ENCODE measurements at places on chromosomes 1 and 21.

DNA sequence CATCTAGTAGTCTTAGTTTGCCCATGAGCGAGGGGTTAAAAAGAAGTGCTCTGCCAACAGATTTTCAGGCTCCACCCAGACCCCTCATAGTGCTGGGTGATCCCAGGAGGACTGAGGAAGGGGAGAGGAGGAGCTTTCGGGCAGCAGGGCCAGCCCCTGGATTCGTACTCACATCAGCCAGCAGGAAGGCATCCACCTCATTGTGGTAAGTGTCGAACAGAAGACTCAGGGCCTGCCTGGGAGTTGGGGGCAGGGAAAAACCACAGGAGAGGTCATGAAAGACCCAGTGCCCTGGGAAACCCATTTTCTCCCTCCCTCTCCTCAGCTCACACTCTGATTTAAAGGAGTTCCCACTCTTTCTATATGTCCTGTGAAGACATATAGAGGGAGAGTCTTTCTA lies 34.9 kb downstream of the PIK3C2B start:
- no peak for DNase-seq

- DNase-seq = no peak
Measured at GRCh38 chr1:71788113-71788512, 494.2 kb downstream of the NEGR1 start.

GRCh38 chr21:24895885-24896734 lies 711.2 kb downstream of the MRPL39 start:
- DNase-seq = peak; percentile 13

DNA sequence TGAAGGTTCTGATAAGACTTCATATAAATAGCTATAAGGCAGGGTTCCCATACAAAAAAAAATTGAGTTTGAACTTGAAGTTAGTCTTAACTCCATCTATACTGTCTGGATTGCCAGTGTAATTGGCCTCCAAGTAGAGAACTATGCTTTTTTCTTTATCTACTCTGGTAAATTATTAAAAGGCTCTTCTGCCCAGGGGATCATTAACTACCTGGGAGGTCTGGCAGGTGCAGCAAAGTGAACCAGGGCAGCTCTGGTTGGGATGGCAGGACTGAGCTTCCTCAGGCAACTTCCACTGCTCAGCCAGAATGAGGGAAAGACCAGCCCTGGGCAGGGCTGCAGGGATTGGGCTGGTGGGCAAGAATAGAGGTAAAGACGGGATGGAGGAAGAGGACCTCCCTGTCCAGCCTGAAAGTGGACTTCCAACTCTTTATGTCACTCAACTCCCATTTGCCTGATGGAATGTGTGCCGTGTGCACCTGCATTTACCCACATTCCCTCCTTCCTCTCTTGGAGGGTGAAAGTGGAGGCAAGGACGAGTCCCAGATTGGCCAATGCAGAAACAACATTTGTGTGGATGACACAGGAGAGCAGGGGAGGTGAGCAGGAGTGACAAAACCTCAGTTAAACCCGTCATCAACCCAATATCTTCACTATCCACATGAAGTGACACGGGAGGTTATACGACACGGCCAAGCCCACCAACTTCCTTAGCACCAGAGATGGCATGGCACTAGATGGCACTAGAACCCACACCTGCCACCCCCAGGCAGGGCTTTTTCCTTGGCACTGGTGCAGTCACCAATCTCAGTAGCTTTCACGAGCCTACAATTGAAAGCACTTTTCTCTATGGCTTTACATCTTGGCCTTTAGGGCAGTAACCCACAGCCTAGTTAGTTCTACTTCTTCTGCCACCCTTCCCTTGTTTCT lies 25.2 kb downstream of the CCN1 start:
- no peak for DNase-seq

DNA sequence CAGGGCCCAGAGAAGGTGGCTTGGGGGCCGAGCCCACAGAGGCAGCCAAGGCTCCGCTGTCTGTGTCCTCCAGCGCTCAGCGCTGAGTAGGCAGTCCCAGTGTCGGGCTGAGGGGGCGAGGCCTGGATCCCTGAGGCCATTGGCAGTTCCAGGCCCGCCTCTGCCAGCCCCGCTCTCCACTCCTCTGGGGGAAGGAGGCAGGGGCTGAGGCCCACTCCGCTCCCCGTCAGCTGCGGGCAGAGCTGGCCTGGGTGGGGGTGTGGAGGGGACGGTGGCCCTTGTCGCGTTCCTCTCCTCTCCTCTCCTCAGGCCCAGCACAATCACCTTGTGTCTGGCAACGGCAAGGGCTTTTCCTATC lies 132.8 kb downstream of the CASZ1 start:
- DNase-seq = peak; percentile 83

GRCh38 chr1:31798433-31799195 lies 17.2 kb downstream of the SPOCD1 start:
- no peak for DNase-seq

- DNase-seq = peak; percentile 53
Measured at GRCh38 chr1:112673592-112674439, 643 bp upstream of the MOV10 start.

GRCh38 chr1:44283524-44284173 lies 70.4 kb downstream of the DMAP1 start:
- DNase-seq = no peak

GRCh38 chr1:224387943-224388342 lies 31.3 kb downstream of the CNIH4 start:
- DNase-seq = no peak

GRCh38 chr21:25458484-25458883 lies 148.8 kb downstream of the MRPL39 start:
- no peak for DNase-seq

- DNase-seq = no peak
Measured at GRCh38 chr1:208351838-208352237, 107.7 kb upstream of the PLXNA2 start.

DNA sequence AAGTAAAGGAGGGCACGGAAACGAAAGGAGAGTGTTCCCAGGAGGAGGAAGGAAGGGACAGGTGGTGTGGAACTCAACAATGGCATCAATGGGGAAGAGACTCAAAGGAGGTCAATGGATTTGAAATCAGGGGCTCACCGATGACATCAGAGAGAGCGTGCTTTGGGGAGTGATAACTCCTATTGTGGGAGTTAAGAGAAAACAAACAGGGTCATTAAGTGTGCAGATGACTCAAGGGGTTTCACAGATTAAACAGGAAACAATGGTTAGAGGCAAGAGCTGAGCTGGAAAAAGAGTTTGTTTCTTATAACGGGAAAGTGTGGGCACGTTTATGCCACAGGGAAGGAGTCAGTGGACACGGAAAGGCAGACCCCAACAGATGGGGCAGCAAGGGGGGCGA lies 629.1 kb downstream of the SMYD3 start:
- no peak for DNase-seq

DNA sequence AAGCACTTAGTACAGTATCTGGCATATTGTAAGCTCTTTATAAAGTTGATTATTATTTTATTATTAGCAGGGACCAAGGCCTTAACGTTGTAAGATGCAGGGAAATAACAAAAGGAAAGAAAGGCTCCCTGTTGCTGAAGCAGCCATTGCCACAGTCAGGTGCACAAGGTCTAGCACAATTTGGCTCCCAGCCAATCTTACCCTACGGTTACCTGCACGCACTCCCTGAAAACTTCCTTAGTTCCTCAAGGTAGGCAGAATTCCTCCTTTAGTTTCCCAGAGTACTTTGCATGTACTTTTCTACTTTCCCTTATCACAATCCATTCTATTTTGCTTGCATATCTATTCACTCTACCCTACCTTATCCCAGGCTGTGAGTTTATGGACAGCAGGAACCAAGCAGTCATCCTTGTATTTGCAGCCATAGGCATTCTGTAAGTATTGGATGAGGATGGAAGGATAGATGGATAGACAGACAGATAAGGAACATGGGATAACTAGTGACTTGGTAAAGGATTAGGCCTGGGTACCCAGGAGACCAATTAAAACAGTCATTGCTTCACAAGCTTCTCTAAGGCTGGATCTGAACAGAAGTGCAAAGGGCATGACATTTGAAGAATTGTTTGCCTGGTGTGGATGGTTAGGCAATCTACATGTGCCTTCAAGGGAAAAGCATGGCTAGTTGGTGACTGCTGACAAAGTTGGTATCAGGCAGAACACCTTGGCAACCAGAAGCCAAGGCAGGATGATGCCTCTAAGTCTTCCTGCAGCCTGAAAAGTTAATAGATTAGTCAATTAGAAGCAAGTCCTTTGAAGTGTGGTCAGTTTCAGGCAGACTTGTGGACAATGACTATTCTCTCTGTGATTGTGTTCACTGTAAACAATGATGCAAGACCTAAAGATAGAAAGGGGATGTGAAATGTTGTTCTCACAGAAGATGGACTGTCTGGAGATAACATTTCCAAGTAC lies 20.8 kb upstream of the JAK1 start:
- DNase-seq = no peak

DNA sequence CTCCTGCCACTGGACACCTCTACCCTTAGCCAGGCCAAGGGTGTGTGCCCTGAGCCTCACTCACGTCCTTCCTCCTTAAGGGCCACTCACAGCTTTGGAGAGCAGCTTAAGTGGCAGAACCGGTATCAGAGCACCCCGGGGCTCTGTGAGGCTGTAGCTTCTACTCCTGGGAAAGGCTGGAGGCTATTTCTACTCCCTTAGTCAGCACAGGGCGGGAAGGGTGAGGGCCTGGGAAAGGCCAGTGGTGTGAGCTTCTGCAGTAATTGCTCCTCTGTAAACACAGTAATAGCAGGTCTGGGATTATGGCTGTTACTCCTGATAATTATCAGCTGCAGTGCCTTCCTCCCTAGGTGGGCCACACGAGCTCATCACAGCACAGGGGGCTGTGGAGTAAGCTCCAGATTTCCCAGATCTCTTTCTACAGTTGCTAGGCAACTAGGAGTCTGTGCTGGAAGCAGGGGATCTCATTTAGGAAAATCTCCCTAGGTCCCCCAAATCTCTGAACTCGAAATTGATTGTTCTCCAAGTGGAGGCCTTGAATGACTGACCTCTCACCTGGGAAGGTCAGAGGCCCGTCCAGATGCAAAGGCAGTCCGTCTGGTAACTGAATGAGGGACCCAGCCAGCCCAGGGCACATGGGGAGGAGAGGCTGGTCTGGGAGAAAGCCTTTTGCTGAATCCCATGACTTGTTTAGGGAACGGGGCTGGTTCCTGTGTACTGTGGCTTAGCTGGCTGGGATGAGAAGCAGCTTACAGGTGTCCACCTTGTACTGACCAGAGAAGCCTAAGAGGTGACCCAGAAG lies 29.3 kb downstream of the IER5 start:
- DNase-seq = no peak

- DNase-seq = no peak
Measured at GRCh38 chr1:81717230-81717629, 83.5 kb upstream of the ADGRL2 start.

- DNase-seq = no peak
Measured at GRCh38 chr1:8437347-8437746, 119.4 kb downstream of the SLC45A1 start.

GRCh38 chr1:64039390-64039926 lies 164.0 kb upstream of the UBE2U start:
- peak; percentile 63 for DNase-seq

GRCh38 chr1:160777486-160778089 lies 18.4 kb upstream of the LY9 start:
- no peak for DNase-seq

GRCh38 chr1:159892944-159893343 lies 7.0 kb downstream of the CFAP45 start:
- no peak for DNase-seq

- no peak for DNase-seq
Measured at GRCh38 chr21:17370263-17370662, 142.6 kb upstream of the CXADR start.

GRCh38 chr1:229075217-229075616 lies 195.7 kb upstream of the RAB4A start:
- DNase-seq = no peak

GRCh38 chr1:101540161-101540560 lies 303.3 kb downstream of the S1PR1 start:
- DNase-seq = no peak

GRCh38 chr1:59731591-59731990 lies 83.2 kb upstream of the HOOK1 start:
- no peak for DNase-seq

DNA sequence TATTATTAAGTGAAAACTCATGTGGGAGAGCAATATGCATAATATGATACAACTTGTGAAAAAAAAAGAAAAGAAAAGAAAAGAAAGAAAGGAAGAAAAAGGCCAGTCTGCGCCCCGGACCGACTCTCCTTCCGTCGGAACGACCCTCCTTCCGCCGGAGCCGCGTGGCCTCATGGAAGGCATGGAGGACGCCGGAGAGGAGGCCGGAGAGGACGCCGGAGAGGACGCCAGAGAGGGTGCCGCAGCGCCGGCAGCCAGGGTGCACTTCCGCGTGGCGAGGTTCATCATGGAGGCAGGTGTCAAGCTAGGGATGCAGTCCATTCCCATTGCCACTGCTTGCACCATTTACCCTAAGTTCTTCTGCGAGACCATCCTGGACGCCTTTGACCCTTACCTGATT lies 185.9 kb downstream of the NR5A2 start:
- DNase-seq = no peak

GRCh38 chr1:7707527-7707926 lies 63.6 kb upstream of the VAMP3 start:
- no peak for DNase-seq

GRCh38 chr1:55204997-55205396 lies 10.2 kb downstream of the USP24 start:
- DNase-seq = no peak

DNA sequence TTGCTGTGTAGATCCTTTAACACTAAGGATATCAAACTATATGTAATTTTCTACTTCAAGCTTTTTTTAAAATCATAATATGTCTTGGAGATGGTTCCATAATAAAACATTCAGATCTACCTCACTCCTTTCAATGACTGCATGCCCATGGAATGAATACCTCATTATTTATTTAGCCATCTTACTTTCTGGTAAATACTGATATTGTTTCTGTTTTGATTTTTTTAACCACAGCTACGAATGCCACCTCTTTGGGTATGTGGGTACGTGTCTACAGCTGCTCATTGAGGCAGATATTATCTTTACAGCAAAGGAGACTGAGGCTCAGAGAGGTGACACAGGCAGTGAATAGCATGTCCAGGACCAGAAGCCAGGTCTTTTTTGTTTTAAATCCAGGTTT lies 215.7 kb downstream of the ST6GALNAC3 start:
- no peak for DNase-seq

DNA sequence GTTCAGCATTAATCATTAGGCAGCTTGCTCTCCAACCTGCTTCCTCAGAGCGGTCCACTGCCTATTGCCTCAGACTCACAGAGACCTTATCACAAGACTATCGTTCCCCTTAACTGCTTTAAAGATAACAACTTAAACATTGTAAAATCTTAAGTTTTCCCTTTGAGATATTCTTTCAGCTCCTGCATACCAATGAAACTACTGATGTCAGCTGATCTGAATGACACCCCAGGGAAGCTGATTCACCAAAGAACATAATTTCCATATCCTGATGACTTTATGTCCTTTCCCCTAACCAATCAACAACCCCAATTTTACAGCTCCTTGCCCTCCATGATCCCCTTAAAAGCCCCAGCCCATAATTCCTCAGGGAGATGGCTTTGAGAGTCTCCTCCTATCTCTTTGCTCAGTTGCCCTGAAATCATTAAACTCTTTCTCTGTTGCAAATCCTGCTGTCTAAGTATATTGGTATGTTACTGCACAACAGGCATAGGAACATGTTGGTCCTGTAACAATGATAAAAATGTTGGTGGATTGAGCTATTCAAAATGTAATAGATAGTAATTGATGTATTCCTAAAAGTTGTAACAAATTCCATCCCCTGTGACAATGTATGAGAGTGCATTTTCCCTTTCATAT lies 621.4 kb upstream of the RGS18 start:
- no peak for DNase-seq

All from muscle of back (tissue), 13 donors.